ENCODE measurements at places on chromosomes 7 and 10.
A peak's percentile ranks its signal among the peaks of the same experiment; 100 is the strongest.

GRCh38 chr7:129438839-129439651 is 4.8 kb downstream of the STRIP2 start:
- peak; percentile 68 for DNase-seq

DNA sequence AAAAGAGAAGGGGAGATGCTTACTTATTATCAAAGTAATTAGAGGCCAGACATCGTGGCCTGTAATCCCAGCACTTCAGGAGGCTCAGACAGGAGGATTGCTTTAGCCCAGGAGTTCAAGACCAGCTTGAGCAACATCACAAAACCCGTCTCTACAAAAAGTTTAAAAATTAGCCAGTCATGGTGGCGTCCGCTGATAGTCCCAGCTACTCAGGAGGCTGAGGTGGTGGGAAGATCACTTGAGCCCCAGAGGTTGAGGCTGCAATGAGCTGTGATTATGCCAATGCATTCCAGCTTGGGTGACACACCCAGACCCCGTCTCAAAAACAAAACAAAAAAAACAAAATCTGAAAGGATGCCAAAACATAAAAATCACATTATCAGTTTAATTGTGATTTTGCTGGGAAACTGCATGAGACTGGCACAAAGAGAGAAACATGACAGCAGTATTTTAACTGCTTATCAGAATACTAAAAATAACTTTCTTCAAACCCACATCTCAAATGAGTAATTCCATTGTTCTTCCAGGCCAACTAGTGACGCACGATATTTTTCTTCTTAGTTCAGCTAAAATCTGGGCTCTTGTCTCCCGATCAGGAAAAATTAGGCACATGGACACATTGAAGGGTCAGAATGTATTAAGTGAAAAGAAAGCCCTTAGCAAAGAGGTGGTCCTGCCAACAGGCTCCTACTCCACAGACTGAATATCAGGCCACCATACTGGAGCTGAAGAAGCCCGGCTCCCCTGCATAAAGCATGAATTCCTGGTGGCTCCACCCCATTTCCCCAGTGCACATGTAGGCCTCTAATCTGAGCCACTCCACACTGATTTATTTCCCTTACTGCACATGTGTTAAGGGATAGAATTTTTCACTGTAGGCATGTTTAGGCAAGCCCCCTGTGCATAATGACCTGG is 9.6 kb upstream of the CCM2 start:
- no peak for DNase-seq

DNA sequence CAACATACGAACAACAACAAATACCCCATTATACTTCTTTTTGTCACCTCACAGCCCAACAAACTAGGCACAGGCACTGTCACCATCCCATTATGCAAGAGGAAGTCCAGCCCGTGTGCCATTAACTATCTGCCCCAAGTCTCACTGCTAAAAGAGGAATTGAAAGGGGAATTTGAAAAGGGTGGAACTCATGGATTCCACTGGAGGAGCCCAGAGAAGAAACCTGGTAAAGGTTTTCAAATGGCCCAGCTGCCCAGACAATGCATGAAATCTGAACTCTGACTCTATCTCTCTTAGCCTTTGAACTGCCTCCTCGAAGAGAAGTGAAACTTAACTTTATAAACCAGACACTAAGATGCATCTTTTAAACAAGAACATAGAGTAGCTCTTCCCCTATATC is 130.0 kb downstream of the PLXNA4 start:
- DNase-seq: no peak

DNA sequence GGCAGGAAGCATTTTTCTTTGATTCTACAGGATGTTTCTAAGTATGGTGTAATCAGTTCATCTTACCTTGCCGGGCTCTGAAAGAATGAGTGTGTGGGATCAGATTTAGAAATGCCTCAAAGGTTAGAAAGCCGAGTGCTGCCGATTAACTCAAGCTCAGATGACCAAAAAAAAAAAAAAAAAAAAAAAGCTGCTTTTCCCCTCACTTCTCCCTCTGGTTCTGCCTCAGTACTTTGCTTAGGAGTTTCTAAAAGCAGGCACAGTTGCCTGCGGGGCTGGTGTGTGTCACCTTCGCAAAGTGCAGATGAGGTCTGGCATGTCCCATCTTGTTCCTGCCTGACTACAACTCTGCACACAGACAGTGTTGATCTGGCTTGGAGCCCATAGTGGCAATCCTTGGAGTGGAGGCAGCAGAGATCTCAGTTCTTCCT is 47.0 kb downstream of the KIAA1217 start:
- DNase-seq: no peak

DNA sequence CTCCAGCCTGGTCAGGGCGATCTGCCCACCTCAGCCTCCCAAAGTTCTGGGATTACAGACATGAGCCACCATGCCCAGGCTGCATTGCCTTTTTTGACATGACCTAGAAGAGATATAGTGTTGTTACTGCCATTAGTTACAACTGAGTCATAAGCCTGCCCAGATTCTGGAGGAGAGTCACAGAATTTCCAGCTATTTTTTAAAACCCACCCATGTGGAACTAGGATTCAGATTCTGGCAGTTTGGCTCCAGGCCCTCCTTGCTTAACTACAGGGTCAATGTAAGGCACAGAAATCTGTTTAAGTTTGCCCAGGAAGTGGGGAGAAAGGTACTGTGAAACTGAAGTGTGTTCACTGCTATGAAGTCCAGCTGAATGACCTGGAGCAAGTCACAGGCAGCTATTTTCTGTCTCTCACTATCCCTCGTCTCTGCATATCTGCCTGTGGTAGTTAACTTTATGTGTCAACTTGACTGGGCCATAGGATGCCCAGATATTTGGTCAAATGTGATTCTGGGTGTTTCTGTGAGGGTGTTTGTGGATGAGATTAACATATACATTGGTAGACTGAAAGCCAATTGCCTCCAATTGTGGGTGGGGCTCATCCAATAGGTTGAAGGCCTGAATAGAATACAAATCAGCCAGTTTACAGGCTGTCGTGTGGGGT is 8.4 kb upstream of the MARVELD1 start:
- DNase-seq: peak; percentile 40

- DNase-seq: no peak
Observed at GRCh38 chr7:117937753-117938483, 64.7 kb upstream of the CTTNBP2 start.

DNA sequence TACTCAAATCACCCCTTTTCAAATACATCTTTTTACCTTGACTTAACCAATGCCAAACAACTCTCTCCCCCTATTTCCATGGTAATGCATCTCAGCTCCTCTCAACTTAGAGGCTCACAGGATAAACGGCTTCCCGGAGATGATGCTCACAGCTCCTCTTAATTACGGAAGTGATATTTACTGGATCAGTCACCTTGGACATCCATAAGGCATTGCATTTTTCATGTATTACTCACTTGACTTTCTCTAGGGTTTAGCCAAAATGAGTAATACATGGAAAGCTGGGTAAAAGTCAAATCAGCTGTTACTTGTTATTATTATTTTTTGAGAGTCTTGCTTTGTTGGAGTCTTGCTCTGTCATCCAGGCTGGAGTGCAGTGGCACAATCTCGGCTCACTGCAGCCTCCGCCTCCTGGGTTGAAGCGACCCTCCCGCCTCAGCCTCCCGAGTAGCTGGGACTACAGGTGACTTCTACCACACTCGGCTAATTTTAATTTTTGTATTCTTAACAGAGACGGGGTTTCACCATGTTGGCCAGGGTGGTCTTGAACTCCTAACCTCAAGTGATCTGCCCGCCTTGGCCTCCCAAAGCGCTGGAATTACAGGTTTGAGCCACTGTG is 73.3 kb upstream of the RHEB start:
- DNase-seq: peak; percentile 88

DNA sequence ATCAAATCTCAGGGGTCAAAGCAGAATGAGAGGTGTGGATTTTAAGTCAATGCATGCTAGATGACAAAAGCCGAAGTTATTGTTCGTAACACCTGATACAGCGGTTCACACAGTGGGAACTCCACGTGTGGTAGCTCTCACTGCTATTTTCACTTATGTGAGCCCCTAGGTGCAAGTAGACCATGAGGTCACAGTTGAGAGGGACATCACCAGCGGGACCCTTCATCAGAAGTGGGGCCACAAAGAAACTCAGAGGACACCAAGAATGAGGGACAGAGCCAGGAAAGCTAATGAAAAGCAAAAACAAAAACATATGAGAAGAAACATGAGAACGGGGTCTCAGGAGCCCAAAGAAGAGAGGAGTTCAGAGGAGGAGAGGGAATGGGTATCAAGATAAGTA is 63.5 kb downstream of the ADAM12 start:
- no peak for DNase-seq

DNA sequence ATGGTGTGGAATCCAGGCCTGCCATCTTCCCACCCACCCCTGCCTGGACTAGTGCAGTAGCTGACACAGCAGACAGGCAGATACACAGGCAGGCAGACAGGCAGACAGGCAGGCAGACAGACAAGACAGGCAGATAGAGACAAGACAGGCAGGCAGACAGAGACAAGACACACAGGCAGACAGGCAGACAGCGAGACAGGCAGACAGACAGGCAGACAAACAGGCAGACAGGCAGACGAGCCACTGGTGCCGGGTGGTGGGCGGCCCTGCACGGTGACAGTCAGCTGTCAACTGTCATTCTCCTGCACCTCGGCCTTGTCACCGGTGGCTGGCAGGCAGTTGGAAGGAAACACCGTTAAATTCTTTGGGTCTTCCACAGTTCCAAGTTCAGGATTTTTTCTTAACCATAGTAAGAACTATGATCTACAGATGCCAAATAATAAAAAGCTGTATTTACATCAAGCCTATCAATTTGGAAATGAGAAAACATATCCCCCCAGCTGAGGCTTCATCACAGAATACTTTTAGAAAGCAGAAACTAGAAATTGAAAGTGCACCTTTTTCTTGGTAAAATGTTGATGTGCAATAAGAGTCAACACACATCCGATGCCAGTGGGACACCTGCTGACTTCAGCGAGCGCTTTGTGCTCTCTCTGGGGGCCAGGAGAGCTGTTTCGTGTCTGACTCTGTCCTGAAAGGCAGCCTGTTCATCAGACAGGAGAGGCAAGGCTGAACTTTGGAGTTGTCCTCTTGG is 250.4 kb downstream of the DNAJB6 start:
- no peak for DNase-seq

- no peak for DNase-seq
Observed at GRCh38 chr10:119227825-119228224, 20.5 kb downstream of the GRK5 start.
